GM12864 (cell line): ENCODE measurements at places on chromosomes 5 and 9.

DNA sequence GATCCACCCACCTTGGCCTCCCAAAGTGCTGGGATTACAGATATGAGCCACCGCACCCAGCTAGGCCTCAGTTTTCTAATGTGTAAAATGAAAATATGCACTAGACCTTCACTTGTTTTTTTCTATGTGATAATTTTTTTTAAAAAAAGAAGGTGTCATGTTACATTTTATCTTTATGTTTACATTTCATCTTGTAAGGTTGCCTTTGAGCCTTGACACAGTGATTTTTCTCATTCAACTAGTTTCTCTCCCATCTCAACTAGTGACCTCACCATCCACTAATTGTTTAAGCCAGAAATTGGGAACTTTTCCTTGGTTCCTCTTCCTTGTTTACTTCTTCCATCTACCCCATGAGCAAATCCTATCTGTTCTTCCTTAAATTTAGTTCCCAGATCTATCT lies 21.5 kb downstream of the TMC1 start:
- DNase-seq = no peak

DNA sequence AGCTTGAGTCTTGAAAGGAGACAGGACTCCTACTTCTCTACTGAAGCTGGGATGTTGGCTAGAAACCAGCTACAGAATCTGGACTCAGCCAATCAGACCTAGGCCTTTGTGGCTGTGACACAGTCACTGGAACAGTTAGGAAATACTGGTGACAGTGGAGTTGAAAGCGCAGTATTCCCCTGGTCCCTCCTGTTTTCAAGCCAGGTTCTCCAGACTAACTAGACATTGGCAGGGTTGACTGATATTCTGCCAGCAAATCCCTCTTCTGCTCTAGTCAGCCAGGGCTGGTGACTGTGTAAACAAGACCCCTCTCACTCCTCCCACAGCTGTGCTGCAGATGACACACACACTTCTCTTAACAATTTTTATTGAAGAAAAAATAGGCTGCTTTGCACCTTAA lies 8.7 kb downstream of the SHROOM1 start:
- no peak for DNase-seq

DNA sequence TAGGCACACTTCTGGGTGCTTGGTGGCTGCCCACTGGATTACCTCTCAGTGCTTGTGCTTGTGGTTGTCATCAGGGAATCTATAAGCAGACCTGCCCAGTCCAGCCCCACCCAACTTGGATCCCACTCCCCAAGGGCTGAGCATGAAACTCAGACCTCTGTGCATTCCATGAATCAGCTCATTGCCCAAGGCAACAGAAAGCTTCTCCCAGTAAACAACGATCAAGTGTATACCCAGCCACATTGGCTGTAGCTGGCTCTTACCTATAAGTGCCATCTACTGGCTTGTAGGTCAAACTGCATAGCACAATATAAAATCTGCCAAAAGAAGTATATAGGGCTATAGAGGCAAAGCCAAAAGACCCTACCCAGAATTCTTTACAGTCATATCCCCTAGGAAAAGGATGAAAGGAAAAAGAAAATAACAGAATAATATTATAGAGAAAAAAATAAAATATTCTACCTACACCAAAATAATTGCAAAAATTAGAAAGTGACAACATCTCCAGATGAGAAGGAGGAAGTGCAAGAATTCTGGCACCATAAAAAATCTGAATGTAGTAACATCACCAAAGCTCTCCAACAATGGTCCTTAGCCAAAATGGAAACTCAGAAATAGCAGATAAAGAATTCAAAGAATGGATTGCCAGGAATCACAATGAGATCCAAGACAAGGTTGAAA lies 321.0 kb upstream of the TRPC7 start:
- no peak for DNase-seq

DNA sequence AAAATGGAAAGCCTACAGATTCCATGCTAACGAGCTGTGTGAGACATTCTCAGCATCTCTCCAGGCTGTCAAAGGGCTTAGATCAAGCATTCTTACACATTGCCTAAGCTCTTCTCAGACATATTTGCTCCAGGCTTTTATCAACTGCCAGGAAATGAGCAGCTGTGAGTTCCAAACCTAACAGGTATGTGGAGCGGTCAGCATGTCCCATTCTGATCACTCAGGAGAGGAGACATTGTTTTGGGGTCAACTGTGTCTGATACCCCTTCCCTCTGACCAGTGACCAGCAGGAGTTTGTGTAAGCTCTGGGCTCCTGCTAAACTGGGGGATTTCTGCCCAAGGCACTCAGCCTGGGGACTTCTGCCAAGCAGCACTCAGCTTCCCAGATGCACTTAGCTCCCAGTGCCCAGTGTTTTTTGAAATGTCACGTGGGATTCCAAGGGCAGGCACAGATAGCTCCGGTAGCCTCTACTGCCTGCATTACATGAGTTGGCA lies 229.1 kb downstream of the SEC61B start:
- no peak for DNase-seq

DNA sequence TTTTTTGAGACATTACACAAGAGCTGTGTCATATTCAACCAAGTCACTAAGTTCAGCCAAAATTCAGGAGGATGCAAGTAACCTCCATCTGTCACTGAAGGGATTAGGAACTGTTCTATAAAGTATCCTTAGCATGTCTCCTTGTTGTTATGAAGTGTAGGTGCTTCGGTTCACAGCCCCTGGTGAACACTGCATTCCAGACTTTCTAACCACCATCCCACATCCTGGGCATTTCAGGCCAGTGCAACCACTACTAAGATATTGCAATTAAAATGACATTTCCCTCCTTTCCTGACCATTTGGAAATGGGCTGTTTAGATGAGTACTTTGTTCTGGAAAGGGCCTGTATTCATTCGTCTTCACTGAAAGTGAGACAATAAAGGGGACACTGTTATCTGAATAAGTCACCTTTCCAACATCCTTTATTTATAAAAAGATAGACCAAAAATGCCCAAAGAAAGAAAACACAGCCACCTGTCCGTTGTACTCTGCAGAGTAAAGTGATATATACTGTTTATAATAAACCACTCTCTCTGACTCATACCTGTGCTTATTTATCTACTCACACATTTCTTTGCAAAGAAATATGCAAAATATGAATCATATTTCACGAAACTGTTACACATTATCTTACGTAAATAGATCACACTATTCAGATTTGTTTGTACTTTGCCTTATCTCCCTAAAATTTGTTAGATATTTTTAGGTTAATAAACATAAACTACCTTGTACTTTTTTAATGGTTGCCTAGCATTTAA lies 861.9 kb downstream of the CDH18 start:
- no peak for DNase-seq

GRCh38 chr9:16147726-16148125 lies 594.9 kb downstream of the CCDC171 start:
- no peak for DNase-seq

GRCh38 chr5:111942201-111942600 lies 185.2 kb upstream of the NREP start:
- no peak for DNase-seq

GRCh38 chr9:70466976-70467561 lies 52.6 kb upstream of the KLF9 start:
- no peak for DNase-seq

DNA sequence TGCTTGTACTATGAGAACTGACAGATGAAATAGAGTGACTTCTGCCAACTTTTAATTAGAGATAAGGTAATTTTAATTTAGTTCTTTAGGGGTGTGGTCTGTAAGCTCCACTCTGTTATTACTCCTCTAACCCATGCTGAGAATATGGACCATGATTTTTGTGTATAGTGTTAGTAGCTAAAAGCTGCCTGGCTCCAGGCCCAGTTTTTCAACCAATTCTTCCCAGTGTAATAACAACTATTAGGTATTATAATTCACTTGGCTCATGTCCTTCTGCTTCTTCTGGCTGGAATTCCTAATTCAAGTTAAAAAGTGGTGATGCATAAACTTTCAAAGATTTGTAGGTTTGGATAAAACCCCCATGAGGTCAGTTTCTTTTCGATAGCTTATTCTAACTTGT lies 216.3 kb downstream of the ISL1 start:
- DNase-seq = no peak

- DNase-seq = no peak
These were observed 20.8 kb downstream of the RXRA start for GRCh38 chr9:134346840-134347583.

DNA sequence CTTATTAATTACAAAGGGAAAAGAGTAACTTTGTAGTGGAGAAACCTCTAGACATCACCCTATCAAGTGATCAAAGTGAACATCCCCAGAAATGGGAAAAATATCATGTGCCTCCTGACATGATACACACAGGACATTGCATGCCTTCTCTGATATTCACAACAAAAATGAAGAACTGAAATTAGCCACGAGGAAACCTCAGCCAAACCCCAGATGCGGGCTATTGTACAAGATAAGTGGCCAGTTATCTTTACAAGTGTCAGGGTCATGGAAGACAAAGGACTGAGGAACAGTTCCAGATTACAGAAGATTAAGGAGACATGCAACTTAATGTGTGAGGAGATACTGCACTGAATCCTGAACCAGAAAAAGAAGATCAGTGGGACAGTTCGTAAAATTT lies 23.8 kb upstream of the NPM1 start:
- no peak for DNase-seq

- no peak for DNase-seq
These were observed 185.7 kb downstream of the ATPSCKMT start for GRCh38 chr5:10063997-10064396.
